ENCODE measurements at places on chromosomes 13 and 19.

DNA sequence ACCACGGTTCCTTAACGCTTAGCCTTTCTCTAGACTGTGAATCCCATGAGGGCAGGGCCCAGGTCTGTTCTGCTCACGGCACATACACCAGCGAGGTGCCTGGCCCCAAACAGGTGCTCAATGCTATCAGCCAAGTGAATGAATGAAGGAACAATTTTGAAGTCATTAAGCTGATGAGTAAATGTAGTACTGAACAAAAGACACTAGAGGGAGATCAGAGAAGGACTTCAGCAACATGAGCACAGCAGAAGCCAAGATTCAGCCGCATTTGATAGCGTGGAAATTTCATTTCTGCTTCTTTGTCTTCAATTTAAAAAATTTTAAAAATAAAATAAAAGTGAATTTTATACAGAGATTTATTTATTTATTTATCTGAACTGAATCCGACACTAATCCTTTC, 20.1 kb upstream of the MYO16 start:
- DNase-seq, result no peak

- peak; percentile 83 for DNase-seq
These were observed at the start of gene CCDC106 for GRCh38 chr19:55647732-55648584. Gene CCDC106, plus strand, starts transcription at chr19:55648212. Its CDS starts 835 bp downstream, at chr19:55649047.

- DNase-seq, result no peak
These were observed 2.1 kb upstream of the SIGLEC8 start for GRCh38 chr19:51460164-51460992.

DNA sequence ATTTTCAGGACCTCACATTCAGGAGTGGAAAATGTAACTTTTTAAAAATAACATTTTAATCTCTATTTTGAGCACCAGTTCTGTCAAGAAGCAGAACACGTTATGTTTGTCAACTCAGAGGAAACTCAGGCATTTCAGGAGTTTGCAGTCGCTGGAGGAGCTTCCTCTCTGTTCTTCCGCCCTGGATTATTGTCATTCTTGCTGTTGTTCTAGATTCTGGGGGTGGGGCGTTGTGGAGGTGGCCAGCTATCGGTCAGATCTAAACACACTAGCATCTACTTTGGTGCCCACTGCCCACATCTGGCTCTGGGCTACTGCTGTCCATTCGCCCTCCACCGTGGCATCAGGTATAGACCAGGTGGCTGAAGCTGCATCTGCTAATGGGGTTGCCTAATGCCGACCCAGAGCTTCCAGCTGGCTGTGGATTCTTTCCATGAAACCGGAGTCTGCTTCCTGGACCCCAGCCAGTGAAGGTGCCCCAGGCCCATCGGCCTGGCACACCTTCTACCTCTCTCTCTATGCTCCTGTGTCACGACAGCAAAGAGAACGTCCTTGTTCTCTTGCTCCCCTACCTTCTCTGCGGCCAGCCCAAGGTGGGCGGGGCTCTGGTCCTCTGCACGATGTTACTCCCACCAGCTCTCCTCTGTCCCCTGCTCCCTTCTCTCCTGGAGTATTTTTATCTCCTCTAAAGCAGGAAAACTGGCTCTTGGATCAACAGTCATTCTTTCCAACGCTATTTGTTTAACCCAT, 36.7 kb upstream of the DGKH start:
- no peak for DNase-seq

GRCh38 chr19:34120846-34121639, 51.3 kb upstream of the LSM14A start:
- peak; percentile 18 for DNase-seq

- DNase-seq, result no peak
These were observed 787.9 kb upstream of the KLHL1 start for GRCh38 chr13:70896136-70896535.

- DNase-seq, result peak; percentile 67
These were observed 4.3 kb downstream of the FAAP24 start for GRCh38 chr19:32976223-32976805.

DNA sequence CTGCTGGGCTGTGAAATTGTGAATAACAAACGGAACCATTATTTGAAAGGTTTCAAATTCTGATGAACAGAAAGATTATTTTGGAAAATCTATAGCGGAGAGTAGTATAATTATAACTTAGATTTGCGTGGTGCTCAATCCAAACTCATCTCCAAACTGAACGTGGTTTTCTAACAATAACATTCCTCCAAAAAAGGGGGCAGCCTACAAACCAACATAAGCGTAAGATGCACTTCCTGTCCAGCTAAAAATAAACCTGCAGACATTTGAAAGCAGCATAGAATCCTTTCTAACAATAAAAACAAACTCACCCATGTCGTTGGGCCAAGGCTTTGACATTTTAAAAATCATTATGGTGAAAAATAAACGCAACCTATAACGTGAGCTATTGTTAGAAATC, 178.4 kb downstream of the COL4A1 start:
- DNase-seq, result no peak

DNA sequence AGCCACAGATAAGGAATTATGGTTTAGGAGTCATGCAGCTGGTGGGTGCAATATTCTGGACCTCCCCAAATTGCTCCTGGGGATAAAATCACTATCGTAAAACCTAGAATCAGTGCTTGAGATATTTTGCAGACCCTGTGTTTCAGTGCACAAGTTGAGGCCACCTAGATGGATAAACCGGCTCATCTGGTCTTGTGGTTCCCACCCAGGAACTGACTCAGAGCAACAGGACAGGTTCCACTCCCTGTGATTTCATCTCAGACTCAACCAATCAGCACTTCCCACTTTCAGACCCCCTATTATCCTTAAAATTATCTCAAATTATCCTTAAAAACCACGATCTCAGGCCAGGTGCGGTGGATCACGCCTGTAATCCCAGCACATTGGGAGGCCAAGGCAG, 21.0 kb downstream of the FBXL12 start:
- DNase-seq, result no peak

DNA sequence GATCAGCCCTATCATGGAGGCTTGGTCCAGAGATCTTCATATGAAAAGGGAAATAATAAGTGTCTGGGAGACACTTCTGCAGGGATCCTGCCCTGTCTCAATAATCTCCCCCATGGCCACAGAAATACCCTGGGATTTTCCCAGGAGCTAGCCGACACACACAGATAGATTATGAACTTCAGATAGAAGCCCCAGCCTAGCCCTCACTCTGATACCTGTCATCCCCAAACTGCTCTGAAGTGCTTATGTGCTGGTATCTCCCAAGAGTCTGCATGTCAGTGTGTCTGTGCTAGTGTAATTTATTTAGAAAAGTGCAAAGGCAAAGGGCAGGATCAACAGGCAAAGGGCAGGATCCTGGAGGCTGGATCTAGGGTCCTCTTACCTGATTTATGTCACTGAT, 38.7 kb upstream of the ZNF766 start:
- no peak for DNase-seq

DNA sequence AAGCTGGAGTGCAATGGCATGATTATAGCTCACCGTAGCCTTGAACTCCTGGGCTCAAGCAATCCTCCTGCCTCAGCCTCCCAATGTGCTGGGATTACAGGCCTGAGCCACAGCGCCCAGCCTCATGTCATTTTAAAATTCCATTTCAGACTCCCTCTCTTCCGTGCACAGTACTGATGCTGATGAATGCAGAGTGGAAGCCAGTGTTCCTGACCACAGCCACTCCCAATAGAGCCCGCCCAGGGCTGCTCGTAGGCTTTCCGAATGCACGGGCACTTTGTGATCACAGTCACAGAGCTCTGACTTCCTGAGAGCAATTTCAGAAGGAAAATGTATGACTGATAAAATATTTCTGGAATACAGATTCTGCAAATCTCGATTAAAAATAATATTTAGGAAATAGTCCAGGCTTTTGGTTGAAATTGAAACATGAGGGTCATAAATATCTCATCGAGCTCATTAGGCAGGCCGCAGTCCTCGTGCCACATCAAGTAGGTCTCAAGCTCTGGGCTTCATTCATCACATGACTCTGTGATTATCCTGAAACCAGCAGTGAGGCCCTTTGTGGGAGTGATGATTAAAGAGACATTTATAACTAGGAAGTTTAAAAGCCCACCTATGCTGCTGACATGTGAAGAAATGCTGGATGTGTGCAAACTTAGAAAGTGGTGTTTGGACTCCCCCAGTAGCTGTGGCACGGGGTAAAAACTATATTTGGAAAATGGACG, 38.9 kb upstream of the AMER2 start:
- DNase-seq, result no peak

DNA sequence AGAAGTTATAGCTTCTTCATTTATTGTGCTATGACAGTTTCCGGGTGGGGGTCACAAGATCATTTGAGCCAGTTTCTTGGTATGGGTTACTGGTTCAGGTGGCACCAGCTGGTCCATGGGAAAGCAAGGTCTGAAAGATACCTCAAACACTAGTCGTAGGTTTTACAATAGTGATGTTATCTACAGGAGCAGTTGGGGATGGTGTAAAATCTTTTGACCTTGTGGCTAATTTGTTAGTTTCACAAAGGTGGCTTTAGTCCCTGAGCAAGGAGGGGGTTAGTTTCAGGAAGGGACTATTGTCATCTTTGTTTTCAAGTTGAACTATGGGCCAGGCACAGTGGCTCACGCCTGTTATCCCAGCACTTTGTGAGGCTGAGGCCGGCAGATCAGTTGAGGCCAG, 24.6 kb downstream of the CHST8 start:
- no peak for DNase-seq

DNA sequence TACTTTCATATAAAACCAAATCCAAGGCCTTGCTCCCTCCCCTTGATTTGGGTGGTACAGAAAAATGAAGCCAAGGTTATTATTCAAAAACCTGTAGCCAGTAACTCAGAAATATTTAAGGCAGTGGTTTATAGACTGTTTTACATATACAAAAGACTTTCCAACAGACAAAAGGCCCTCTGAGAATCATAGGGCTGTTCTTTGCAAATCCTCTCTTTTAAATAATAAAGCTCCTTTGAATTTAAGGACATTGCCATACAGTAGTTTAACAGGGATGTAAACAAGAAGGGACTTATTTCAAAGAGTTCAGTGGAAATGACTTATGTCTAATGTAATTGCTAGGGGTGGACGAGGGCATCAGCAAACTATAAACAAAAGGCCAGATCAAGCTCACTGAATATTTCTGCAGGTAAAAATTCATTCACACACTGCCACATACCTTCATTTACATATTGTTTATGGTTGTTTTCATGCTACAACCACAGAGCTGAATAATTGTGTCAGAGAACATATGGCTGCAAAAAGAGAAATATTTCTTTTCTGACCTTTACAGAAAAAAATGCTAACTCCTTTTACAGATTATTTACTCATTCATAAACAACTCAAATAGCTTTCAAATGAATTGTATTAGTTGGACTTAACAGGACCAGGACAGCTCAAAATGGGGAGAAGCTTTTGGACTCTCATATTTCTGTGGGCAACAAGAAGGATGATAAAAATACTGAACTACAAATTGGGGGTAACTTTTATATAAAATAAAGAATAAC, 665.6 kb downstream of the SLITRK1 start:
- DNase-seq, result no peak

- no peak for DNase-seq
These were observed 4.9 kb upstream of the AMER2 start for GRCh38 chr13:25177012-25177411.

- no peak for DNase-seq
These were observed 1037.9 kb downstream of the EFNB2 start for GRCh38 chr13:105497597-105497996.

DNA sequence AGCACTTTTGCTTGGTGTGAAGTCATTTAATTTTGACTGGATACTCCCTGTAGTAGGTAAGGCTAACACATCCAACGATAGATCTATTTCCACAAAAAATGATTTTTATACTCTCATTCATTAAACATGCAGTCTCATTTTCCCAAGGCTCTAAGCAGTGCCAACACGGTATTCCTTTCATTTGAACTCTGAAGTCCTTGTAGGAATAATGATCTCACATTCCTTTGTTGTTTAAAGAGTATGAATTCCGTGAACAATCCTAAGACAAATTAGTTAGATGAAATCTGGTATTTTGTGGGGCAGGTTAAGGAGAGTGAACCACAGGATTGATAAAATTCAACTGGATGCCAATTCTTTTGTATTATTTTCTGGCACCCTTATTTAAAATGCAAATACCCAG, 66.6 kb downstream of the LACC1 start:
- no peak for DNase-seq

DNA sequence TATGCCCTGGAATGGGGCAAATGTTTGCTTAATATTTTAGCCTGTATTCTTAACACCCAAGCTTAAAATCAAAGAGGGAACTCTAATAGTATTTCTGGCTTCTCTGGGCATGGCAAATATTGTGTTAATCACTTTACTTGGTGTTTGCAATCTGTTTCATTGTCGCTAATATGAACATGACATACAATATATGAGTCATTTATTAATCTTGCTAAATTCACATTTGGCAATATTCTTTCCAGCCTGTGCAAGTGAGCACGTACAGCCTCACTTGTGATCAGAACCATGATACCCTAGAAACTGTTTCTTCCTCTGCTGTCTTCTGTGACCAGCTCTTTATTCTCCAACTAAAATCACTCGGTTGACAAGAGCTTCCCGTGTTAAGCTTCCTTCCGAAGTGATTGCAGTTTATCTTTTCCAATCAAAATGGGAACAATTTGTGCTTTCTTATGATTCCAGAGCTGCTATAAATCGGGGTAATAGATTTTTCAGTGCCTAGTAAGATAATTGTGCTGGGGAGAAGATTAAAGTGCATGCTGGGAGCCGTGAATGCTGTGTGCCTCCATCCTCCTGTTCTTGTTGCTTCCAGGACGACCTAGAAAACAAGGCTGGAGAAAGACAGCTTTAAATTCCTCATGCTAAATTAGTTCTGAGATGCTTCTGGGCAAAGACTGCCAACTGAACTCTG, 153.0 kb upstream of the TMTC4 start:
- no peak for DNase-seq

DNA sequence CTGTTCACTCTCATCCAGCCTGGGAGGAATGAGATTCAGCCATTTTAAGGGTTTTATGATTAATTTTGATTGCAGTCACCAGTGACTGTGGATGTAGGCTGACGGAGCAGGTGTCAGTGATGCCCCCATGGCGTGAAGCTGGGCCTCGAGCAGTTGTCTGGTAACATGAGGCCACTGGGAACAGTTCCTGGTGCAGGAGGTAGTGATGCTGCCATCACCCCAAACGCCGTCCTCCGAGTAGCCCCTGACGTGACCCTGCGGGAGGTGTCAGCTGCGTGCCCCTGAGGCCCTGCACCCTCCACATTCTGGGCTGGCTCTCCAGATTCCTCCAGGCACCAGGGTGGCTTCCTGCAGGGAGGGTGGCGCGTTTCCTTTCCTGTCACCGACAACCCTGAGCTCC, 277.2 kb downstream of the TEX29 start:
- no peak for DNase-seq
